ENCODE measurements at places on chromosomes 1 and 21.
A peak's percentile ranks its signal among the peaks of the same experiment; 100 is the strongest.

- DNase-seq, result peak; percentile 21
Observed at GRCh38 chr1:180188091-180188506, 33.4 kb downstream of the QSOX1 start.

GRCh38 chr1:11144570-11145256 lies 44.4 kb upstream of the ANGPTL7 start:
- no peak for DNase-seq

DNA sequence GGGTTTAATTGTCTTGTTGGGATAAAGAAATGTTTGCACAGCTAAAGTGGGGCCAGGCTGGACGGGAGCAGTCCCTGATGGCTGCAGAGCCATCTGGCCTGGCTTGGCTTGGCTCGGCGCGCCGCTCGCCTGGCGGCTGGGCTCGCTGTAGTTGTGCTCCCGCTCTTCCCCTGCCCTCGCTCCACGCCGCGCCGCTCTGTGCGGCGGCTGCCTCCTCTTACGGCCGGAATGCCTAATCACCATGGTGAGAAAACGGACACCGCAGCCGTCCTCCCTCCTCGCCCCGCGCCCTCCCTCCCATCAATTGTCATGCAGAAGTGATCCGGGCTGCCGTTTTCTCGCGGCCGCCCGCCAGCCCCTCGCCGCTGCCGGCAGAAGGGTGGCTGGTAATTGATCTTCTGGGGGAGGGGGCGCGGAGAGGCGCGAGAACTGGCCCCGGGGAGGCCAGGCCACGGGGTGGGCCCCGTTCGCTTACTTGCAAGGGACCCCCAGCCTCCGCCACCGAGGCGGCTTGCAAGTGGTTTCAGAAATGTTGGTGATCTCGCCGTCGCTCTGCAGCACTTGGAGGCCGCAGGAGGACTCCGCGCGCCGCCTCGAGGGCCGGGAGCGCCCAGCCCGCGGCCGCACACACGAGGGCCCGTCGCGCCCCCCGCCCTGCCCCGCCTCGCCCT lies 12.4 kb downstream of the RNF220 start:
- DNase-seq, result peak; percentile 78

- no peak for DNase-seq
Observed at GRCh38 chr1:179952186-179952585, 2.4 kb upstream of the CEP350 start.
